Metanephros (tissue), 2 donors: ENCODE measurements at places on chromosomes 2 and 18. TPM values are rescaled to one million over a fixed set of nuclear protein-coding genes. Genes with fewer than 3 reads are reported as not detected.

CPO gene
- not detected for total RNA-seq

SKA1 gene
- 3.3 TPM for total RNA-seq

CYP1B1 gene
- 141 TPM for total RNA-seq

FAM237A gene
- not detected for total RNA-seq

SCN3A gene
- 0.76 TPM for total RNA-seq

CTAGE1 gene
- total RNA-seq: not detected

BMP10 gene
- not detected for total RNA-seq

C2orf76 gene
- 16.8 TPM for total RNA-seq

ICA1L gene
- 20.7 TPM for total RNA-seq

PARD6G gene
- 18.3 TPM for total RNA-seq

FSHR gene
- not detected for total RNA-seq

EVX2 gene
- total RNA-seq: not detected

CD207 gene
- total RNA-seq: not detected

STAMBP gene
- total RNA-seq: 20.3 TPM

CYS1 gene
- total RNA-seq: 151 TPM

PASK gene
- 12.3 TPM for total RNA-seq

ACYP2 gene
- total RNA-seq: 29.3 TPM

ATOH8 gene
- total RNA-seq: 24.5 TPM

UGT1A9 gene
- 1.4 TPM for total RNA-seq

POTEC gene
- not detected for total RNA-seq
